Stimulated activated CD8-positive, alpha-beta memory T cell treated with anti-CD3 and anti-CD28 coated beads, Interleukin-2, amount 100 ng/mL, for 1 hour (primary cell): ENCODE measurements at places on chromosomes 2 and 18.

GRCh38 chr2:55995211-55995610, 71.6 kb upstream of the EFEMP1 start:
- no peak for DNase-seq

DNA sequence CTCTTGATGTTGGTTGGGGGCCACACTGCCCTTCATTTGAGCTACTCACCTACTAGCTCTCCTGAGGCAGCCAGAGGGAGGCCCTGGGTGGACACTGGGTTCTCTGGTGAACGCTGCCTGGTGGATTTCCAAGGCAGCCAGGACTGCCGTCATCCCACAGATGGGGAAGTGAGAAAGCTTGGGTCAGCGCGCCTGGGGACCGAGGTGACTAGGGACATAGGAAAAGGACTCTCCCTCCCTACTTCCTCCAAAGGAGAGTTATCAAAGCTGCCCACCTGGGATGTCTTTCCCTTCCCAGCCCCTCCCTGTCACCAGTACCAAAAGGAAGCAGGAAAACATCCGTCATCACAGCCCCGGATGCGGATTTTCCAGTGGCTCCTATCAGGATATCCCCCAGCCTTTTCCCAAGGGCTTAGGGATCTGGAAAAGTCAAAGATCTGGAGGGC, 3.8 kb upstream of the SEMA4C start:
- DNase-seq, result no peak

- no peak for DNase-seq
These were observed 36.7 kb downstream of the PRKD3 start for GRCh38 chr2:37287966-37288365.

DNA sequence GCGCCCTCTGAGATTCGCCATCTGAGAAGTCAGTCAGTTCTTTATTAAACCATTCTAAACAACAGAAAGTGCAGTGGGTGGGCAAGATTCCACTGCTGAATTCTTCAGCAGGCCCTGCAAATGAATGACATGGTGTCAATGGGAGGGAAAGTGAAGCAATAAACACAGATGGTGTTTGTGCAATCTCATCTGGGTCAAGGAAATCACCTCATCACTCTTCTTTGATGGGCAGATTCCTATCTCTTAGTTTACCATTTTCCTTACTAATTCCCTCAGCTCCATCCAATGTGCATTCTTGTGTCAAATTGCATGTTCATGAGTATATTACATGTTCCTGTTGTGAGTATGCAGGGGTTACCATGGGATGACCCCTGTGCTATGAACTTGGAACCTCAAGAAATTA, 100.7 kb upstream of the CYP1B1 start:
- DNase-seq, result no peak

- DNase-seq, result no peak
These were observed 13.5 kb upstream of the LBH start for GRCh38 chr2:30217644-30218337.

GRCh38 chr2:53247956-53248735, 519.5 kb upstream of the CHAC2 start:
- DNase-seq, result no peak

DNA sequence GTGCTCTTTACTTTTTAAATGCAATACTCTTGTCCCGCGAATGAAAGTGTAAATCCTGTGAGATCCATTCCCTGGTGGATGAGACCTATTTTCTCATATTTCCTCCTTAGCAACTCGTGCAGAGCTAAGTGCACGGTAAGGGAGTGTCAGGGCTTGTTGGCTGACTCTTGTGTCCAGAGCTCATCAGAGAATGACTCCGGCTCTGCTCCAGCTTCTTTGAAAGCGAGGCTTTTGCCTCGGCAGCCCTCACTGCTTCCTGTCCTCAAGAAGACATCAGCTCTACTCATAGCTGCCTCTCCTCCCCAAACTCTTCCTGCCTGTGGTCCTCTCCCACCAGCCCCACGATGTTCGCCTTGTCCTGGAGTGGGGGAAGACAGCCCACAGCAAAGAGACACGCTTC, 70.7 kb downstream of the LIPG start:
- DNase-seq, result no peak
